ENCODE measurements at places on chromosomes 1 and 21.

GRCh38 chr1:86214605-86215004, 58.0 kb upstream of the COL24A1 start:
- no peaks in the 10 kb centered on the region for H3K36me3 ChIP-seq
- no peak overlapping the region for H3K4me3 ChIP-seq
- H3K27me3 ChIP-seq = no peaks in the 10 kb centered on the region
- H3K27ac ChIP-seq = no peak overlapping the region
- no peak for DNase-seq

GRCh38 chr1:218739426-218739825, 394.3 kb downstream of the TGFB2 start:
- H3K4me3 ChIP-seq = no peak overlapping the region
- no peaks in the 10 kb centered on the region for H3K27me3 ChIP-seq
- H3K4me1 ChIP-seq = no peaks in the 10 kb centered on the region

- H3K36me3 ChIP-seq = no peaks in the 10 kb centered on the region
- H3K27ac ChIP-seq = no peak overlapping the region
- H3K4me1 ChIP-seq = no peaks in the 10 kb centered on the region
- no peak overlapping the region for H3K4me3 ChIP-seq
These were observed 229.4 kb upstream of the POU3F1 start for GRCh38 chr1:38275960-38276359.

DNA sequence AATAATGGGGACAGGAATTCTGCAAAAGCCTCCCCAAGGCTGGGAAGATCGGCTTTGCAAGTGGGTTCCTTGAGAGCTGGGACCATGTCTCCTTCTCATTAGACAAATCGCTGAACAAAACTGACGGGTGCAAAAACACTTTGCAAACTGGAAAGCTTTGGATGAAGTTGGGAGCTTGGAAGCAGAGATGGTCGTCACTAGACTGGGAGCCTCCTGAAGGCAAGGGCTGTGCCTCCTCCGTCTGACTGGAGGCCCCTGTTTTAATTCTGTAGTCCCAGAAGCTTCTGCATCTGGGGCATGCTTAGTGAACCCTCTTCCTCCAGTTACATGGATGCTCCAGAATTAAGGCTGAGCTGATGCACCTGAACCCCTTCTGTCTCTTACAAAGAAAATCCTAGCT, 82.3 kb upstream of the IFFO2 start:
- H3K4me3 ChIP-seq = no peak overlapping the region
- H3K27me3 ChIP-seq = no peaks in the 10 kb centered on the region
- no peaks in the 10 kb centered on the region for H3K4me1 ChIP-seq
- H3K27ac ChIP-seq = no peak overlapping the region

- H3K4me1 ChIP-seq = no peaks in the 10 kb centered on the region
- H3K27ac ChIP-seq = no peak overlapping the region
- no peak overlapping the region for H3K4me3 ChIP-seq
- no peaks in the 10 kb centered on the region for H3K36me3 ChIP-seq
- no peaks in the 10 kb centered on the region for H3K27me3 ChIP-seq
These were observed 31.4 kb downstream of the SERTAD4 start for GRCh38 chr1:210263963-210264362.
